Progenitor cell of endocrine pancreas (in vitro differentiated cells): ENCODE measurements at places on chromosomes 4 and X.

GRCh38 chr4:48122756-48123155 lies 11.3 kb downstream of the TXK start:
- H3K4me1 ChIP-seq, result peaks cover 19% of the 10 kb centered on the region
- no peak for DNase-seq
- H3K27me3 ChIP-seq, result no peaks in the 10 kb centered on the region
- H3K4me3 ChIP-seq, result no peak overlapping the region
- no peak overlapping the region for H3K27ac ChIP-seq

DNA sequence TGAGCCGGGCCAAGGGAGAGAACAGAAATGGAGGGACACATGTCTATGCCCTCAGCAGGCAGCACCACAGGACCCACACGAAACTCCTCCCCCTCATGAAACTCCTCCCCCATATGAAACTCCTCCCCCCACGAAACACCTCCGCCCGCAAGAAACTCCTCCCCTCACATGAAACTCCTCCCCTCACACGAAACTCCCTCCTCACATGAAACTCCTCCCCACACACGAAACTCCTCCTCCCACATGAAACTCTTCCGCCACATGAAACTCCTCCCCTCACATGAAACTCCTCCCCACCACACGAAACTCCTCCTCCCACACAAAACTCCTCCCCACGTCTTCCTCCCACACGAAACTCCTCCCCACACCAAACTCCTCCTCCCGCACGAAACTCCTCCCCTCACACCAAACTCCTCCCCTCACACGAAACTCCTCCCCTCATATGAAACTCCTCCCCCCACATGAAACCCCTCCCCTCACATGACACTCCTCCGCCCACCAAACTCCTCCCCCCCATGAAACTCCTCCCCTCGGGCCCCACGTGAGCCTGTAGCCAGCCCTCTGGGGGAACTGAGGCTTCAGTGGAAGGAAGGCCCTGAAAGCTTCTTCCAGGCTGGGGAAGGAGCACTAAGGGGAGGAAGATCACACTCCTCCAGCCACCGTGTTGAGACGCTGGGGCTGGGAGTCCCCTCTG lies 15.2 kb downstream of the ADRA2C start:
- no peak for DNase-seq
- no peaks in the 10 kb centered on the region for H3K36me3 ChIP-seq

DNA sequence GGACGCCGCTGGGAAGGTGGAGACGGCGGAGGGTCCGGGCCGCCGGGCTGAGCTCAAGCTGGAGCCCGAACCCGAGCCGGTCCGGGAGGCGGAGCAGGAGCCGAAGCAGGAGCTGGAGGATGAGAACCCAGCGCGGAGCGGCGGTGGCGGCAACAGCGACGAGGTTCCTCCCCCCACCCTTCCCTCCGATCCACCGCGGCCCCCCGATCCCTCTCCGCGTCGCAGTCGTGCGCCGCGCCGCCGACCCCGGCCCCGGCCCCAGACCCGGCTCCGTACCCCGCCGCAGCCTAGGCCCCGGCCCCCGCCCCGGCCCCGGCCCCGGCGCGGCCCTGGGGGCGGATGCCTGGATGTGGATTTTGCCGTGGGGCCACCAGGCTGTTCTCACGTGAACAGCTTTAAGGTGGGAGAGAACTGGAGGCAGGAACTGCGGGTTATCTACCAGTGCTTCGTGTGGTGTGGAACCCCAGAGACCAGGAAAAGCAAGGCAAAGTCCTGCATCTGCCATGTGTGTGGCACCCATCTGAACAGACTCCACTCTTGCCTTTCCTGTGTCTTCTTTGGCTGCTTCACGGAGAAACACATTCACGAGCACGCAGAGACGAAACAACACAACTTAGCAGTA lies 483 bp downstream of the USP27X start:
- H3K4me3 ChIP-seq, result peak overlapping the region; percentile 83
- H3K36me3 ChIP-seq, result peaks cover 12% of the 10 kb centered on the region
- DNase-seq, result no peak
- peak overlapping the region; percentile 88 for H3K27ac ChIP-seq

DNA sequence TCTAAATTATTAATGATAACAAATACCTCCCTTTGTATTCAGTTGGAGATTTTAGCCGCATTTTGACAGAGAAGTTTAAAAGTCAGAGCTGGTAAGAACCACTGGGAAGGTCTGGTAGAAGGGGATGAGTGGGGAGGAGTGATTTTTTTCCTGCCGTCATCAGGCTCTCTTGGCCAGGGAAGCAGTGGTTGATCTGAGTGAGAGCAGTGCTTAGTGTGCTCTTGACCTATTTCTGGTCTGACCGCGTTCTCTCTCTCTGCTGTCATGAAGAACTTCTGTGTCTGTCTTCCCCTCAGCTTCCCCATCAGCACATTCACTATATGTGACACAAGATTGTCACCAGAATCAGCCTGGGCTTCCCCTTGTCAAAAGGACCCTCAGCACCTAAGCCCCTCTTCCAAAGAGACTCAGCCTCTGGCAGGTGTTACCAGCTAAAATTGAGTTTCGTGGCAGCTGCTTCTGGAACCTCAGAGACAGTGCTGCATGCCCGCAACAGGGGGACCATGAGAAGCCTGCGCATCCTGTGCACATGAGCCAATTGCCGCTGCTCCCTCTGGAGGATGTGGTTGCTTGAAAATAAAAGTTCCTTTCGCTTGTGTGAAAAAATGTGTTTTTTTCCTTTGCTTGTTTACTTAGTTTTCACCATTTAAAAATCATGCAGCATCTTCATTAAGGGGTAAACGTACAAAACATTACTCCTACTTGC lies 268.9 kb downstream of the C4orf33 start:
- H3K27me3 ChIP-seq, result no peaks in the 10 kb centered on the region
- H3K4me3 ChIP-seq, result no peak overlapping the region
- DNase-seq, result no peak
- H3K27ac ChIP-seq, result no peak overlapping the region

DNA sequence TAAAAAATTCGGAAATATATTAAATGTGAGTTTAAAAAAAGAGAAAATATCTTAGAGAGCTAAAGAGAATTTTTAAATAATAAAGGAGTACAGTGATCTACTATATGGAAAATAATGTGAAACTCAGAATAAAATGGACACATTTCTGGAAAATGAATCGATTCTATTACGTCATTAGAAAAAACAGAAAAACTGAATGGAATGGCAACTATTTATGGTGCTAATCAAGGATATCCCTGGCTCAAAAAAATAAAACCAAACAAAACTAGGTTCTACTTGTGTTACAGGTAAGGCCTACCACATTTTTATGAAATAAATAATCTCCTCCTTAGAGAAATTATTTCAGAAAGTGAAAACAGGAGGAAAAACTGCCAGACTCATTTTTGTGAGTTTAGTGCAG lies 5.5 kb upstream of the SLC7A11 start:
- no peaks in the 10 kb centered on the region for H3K27me3 ChIP-seq
- no peak overlapping the region for H3K4me3 ChIP-seq
- H3K36me3 ChIP-seq, result no peaks in the 10 kb centered on the region
- no peak overlapping the region for H3K27ac ChIP-seq
- H3K4me1 ChIP-seq, result peaks cover 4% of the 10 kb centered on the region
- DNase-seq, result no peak

GRCh38 chr4:23717528-23718248 lies 172.2 kb downstream of the PPARGC1A start:
- H3K36me3 ChIP-seq, result no peaks in the 10 kb centered on the region
- no peak overlapping the region for H3K4me3 ChIP-seq
- no peaks in the 10 kb centered on the region for H3K27me3 ChIP-seq
- no peak overlapping the region for H3K27ac ChIP-seq
- no peaks in the 10 kb centered on the region for H3K4me1 ChIP-seq

DNA sequence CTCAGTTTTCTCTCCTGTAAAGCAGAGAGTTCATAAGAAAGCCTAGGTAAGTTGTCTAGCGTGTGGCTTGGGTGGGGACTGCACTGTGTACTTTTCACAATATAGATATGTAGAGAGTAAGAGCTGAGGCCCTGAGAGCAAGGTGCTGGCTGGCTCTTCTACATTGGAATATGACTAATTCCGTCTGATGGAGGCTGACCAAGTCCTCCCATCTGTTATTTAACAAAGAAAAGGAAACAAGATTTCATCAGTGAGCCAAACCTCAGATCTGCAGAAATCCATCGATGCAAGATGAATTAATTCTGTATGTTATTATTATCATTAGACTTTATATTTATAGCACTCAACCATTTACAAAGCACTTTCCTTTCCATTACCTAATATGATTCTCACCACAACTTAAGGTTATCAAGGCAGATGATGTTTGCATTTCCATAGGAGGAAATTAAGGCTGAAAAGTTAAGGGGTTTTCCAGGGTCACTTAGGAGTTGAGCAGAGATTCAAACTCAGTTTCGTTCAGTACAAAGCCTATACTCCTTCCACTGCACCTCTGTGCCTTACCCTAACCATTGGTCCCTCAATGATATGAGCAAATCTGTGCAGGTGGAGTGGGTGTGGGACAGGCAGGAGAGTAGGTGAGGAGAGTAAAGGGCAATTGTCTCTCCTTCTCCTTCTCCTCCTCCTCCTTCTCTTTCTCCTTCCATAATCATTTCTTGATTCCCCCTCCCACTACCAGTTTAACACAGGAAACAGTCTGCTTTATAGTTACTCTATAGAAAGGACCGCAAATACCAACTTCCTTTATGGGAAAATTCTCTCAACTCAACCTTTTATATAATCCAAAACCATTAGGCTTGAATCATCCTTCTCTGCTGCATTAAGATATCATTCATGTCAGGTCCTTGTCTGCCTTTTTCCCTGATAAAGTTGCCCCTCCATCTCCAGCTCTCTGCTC lies 27.6 kb upstream of the SRD5A3 start:
- H3K27ac ChIP-seq, result no peak overlapping the region
- DNase-seq, result no peak
- no peak overlapping the region for H3K4me3 ChIP-seq

DNA sequence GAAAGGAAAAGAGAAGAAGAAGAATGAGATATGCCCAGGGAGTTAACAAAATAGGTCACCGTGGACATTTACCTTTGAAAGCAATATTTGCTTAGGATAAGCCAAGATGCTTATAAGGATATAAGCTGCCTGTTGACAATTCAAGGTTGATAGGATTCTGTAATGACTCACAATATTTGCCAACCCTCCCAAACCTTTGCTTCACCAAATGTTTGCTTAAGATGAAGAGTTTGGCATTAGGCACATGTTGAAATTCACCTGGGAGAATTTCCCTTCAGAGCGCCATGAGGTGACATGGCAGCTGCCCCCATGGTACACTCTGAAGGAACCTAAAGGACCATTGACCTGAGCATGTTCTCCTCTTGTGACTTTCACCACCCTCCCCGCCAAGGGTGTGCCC lies 4.6 kb downstream of the PALLD start:
- H3K4me3 ChIP-seq, result no peak overlapping the region
- no peaks in the 10 kb centered on the region for H3K36me3 ChIP-seq
- H3K27ac ChIP-seq, result no peak overlapping the region
- peaks cover 43% of the 10 kb centered on the region for H3K27me3 ChIP-seq
- DNase-seq, result no peak
- peaks cover 7% of the 10 kb centered on the region for H3K4me1 ChIP-seq

GRCh38 chrX:84046403-84046984 lies 141.5 kb downstream of the RPS6KA6 start:
- H3K36me3 ChIP-seq, result no peaks in the 10 kb centered on the region
- H3K27ac ChIP-seq, result no peak overlapping the region
- no peak for DNase-seq
- no peak overlapping the region for H3K4me3 ChIP-seq

DNA sequence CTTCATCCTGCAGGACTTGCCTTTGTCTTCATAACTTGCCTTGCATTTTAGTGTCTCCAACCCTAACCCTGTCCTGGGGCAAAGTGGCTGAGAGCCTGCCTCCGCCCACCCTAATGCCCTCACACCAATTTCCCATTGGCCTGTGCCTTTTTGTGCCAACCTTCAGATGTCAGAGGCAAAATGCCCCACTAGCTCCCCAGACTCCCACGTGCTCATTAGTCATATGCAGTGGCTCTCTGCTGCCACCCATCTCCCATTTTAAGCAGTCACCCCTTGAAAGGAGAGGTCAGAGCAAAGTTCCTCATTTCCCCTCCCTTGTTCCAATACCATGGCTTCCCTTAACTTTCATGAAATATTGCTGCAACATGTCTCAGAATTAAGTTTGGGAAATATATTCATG lies 74.8 kb upstream of the PASD1 start:
- no peaks in the 10 kb centered on the region for H3K27me3 ChIP-seq
- DNase-seq, result no peak
- H3K4me1 ChIP-seq, result no peaks in the 10 kb centered on the region

- no peak overlapping the region for H3K27ac ChIP-seq
- H3K27me3 ChIP-seq, result peaks cover 17% of the 10 kb centered on the region
- no peak for DNase-seq
- no peaks in the 10 kb centered on the region for H3K36me3 ChIP-seq
- peaks cover 3% of the 10 kb centered on the region for H3K4me1 ChIP-seq
Observed at GRCh38 chr4:95761426-95761825, 78.5 kb upstream of the PDHA2 start.

DNA sequence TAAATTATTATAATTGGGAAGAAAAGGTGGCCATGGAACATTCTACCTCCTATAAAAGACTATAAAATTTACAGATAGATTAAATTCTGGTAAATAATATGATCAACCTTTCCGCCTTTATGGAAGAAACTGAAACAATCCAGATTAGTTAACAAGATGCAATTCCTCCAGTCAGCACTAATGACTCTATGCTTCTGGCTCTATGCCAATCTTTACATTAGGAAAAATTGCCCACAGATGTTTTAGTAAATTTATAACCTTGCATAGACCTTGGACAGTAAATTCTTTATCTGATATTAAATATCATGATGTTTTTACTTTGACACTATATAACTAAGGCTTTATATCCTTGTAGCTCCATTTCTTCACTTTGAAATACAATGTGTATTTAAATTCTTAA lies 2302.5 kb downstream of the ARAP2 start:
- no peaks in the 10 kb centered on the region for H3K27me3 ChIP-seq
- no peaks in the 10 kb centered on the region for H3K36me3 ChIP-seq
- H3K4me3 ChIP-seq, result no peak overlapping the region
- H3K4me1 ChIP-seq, result no peaks in the 10 kb centered on the region

GRCh38 chr4:86092684-86093083 lies 267.2 kb downstream of the MAPK10 start:
- no peak overlapping the region for H3K4me3 ChIP-seq
- H3K27me3 ChIP-seq, result no peaks in the 10 kb centered on the region
- no peaks in the 10 kb centered on the region for H3K36me3 ChIP-seq
- DNase-seq, result no peak
- H3K27ac ChIP-seq, result no peak overlapping the region
- peaks cover 3% of the 10 kb centered on the region for H3K4me1 ChIP-seq
